ENCODE measurements at places on chromosomes 12 and 14. TPM values are rescaled to one million over a fixed set of nuclear protein-coding genes. Genes with fewer than 3 reads are reported as not detected.

Gene OR4E2
- not detected for total RNA-seq

Gene NPAS3
- total RNA-seq: not detected

Gene PGF
- total RNA-seq: not detected

Gene OR9K2
- not detected for total RNA-seq

Gene TGFB3
- total RNA-seq: 5.8 TPM

Gene RNFT2
- total RNA-seq: 4.9 TPM

Gene HIGD1C
- not detected for total RNA-seq

Gene OR6C2
- not detected for total RNA-seq

Gene DHRS2
- total RNA-seq: not detected

All from T-helper 17 cell (primary cell).